NCI-H1436 (cell line): ENCODE measurements at places on chromosomes 2 and 18.

DNA sequence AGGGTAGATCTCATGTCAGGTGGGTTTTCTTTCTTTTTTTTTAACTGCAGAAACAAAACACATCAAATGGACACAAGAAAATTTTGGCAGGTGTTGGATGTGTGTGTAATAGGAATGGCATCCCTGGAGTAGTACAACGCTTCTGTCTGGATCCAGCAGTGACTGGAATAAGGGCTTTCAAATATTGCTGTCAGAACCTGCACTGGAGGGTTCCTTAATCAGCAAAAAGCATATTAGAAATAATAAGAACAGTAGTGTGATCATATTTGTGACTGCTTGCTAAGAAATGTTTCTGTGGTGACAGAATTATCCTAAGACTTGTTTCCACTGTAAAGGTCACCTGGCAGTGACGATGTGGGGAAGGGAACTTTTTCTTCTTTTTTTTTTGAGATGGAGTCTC lies 30.8 kb downstream of the CREG2 start:
- no peak for DNase-seq

- DNase-seq, result no peak
These were observed 63.6 kb upstream of the CAVIN2 start for GRCh38 chr2:191910518-191910917.

GRCh38 chr2:107553539-107553938 lies 273.2 kb upstream of the RGPD4 start:
- no peak for DNase-seq

DNA sequence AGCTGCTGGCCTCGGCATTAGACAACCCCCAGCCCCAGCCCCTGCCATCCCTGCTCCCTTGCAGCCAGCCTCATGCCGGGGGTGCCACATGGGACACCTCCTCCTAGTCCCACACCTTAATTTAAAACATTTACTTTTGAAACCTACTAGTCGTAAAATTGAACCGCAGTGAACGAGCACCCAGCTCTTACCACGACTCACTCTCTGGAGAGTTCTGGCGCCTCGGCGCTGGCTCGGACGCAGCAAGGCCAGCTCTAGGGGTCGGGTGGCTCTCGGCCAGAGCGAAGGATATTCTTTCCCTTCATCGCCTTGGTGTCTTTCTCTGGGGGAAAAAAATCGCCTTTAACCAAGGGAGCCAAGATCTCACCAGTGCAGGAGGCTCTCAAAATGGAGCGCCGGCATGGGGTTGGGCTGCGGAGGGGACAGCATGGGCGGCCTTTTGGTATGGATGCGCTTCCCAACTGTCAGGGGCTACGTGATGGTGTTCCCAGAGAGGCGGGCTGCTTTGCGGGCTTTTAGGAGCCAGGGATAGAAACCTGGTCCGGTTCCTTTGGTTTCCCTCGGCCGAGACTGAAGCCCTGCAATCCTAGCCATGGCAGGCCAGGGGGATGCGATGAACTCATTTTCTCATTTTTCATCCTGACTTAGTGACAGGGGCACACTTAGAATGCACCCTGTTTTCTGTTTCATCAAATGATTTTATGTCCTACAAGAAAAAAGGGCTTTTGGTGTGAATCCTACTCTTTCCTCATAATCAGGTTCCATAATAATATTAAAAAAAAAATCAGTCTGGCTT lies 2.0 kb downstream of the HPCAL1 start:
- DNase-seq, result no peak

- DNase-seq, result no peak
These were observed 9.7 kb downstream of the TMEM18 start for GRCh38 chr2:667332-667999.

DNA sequence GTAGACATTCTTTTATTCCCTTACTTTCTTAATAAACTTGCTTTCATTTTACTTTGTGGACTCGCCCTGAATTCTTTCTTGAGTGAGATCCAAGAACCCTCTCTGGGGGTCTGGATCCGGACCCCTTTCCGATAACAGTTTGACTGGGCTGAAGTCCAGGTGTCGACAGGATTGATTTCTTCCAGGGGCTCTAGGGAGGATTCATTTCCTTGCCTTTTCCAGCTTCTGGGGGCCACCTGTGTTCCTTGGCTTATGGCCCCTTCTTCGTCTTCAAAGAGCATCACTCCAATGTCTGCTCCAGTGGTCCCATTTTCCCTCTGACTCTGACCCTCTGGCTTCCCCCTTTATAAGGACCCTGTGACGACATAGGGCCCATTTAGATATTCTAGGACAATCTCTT lies 67.5 kb downstream of the COPS8 start:
- no peak for DNase-seq
